ENCODE measurements at places on chromosomes 1 and 21. TPM values are rescaled to one million over a fixed set of nuclear protein-coding genes. Genes with fewer than 3 reads are reported as not detected.
A peak's percentile ranks its signal among the peaks of the same experiment; 100 is the strongest.

- H3K4me3 ChIP-seq: no peak overlapping the region
- H3K36me3 ChIP-seq: no peaks in the 10 kb centered on the region
- no peak overlapping the region for H3K27ac ChIP-seq
- peaks cover 12% of the 10 kb centered on the region for H3K27me3 ChIP-seq
- DNase-seq: no peak
- H3K4me1 ChIP-seq: no peaks in the 10 kb centered on the region
Measured at GRCh38 chr1:3375245-3375644, 79.2 kb upstream of the ARHGEF16 start.

GRCh38 chr1:60073605-60074278 lies at the start of gene C1orf87:
TSS of gene C1orf87 (minus strand) at chr1:60073770. CDS start at chr1:60072643, 1,127 bp downstream.
- no peak within 1 kb of the TSS for H3K27ac ChIP-seq
- H3K4me3 ChIP-seq: no peak within 1 kb of the TSS
- H3K36me3 ChIP-seq: no peaks in the 10 kb centered on the region
- H3K27me3 ChIP-seq: peaks cover 12% of the 10 kb centered on the region
- no peak for DNase-seq

GRCh38 chr1:106268070-106268469 lies 788.4 kb upstream of the PRMT6 start:
- no peaks in the 10 kb centered on the region for H3K27me3 ChIP-seq
- no peaks in the 10 kb centered on the region for H3K36me3 ChIP-seq
- DNase-seq: peak; percentile 3
- H3K4me3 ChIP-seq: no peak overlapping the region
- H3K4me1 ChIP-seq: no peaks in the 10 kb centered on the region

DNA sequence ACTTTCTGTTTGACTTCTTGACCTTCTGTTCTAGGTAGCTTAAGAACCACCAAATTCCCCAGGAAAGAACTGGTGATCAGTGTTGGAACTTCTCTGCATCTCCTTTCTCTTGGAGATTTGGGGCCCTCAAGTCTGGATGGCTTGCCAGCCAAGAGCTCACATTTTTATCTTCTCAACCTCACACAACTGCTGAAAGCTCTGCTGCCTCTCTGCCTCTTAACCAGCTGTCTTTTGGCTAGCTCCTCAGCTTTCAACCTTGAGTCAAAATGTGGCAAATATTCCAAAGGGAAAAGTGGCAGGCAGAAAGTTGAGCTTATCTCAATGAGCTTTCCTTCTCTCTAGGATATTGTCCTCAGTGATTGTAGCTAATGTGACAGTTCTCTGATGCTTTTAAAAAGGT lies 89.2 kb upstream of the CCDC190 start:
- no peaks in the 10 kb centered on the region for H3K36me3 ChIP-seq
- no peaks in the 10 kb centered on the region for H3K27me3 ChIP-seq
- H3K4me1 ChIP-seq: no peaks in the 10 kb centered on the region
- H3K27ac ChIP-seq: no peak overlapping the region
- H3K4me3 ChIP-seq: no peak overlapping the region

GRCh38 chr1:79594121-79594698 lies 587.7 kb upstream of the ADGRL4 start:
- no peak overlapping the region for H3K27ac ChIP-seq
- H3K36me3 ChIP-seq: no peaks in the 10 kb centered on the region
- no peaks in the 10 kb centered on the region for H3K4me1 ChIP-seq
- DNase-seq: no peak
- H3K4me3 ChIP-seq: no peak overlapping the region

GRCh38 chr1:26321315-26322041 lies 3.7 kb downstream of the CD52 start:
- DNase-seq: peak; percentile 69
- H3K36me3 ChIP-seq: no peaks in the 10 kb centered on the region
- H3K27me3 ChIP-seq: no peaks in the 10 kb centered on the region
- no peak overlapping the region for H3K4me3 ChIP-seq

DNA sequence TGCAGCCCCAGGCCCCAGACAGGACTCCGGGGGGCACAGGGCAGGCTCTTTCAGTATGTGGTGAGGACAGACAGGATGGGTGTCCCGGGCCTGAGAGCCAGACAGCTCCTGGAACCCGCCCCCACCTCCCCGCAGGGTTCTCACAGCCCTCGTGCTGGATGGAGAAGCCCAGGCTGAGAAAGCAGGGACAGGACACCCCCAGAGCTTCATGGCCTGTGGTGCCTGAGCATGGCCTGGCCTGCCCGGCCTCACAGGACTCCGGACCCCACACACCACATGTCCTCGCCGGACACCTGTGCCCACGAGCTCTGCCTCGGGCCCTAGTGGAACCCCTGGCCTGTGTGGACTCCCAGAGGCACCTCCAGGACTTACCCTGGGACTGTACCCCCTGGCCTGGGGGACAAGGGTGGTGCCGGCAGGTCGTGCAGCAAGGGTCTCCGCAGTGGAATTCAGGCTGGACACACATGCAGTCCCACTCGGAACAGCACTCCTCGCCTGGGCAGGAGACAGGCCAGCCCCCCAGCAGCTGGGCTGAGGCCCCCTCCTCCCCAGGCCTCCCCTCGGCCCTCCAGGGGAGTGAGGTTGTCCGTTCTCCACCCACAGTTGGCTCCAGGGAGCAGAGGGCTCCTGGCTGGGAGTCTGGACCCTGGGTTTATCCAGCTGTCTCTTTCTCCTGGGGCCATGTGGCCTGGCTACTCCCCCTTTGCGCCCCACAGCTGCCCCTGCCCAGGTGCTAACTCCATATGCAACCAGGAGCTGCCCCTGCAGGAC lies 1.2 kb downstream of the TNFRSF18 start:
- DNase-seq: no peak
- H3K4me1 ChIP-seq: peaks cover 7% of the 10 kb centered on the region
- no peaks in the 10 kb centered on the region for H3K36me3 ChIP-seq

- H3K27ac ChIP-seq: no peak overlapping the region
- no peak overlapping the region for H3K4me3 ChIP-seq
- no peak for DNase-seq
- no peaks in the 10 kb centered on the region for H3K36me3 ChIP-seq
Measured at GRCh38 chr1:201054091-201054543, 30.6 kb upstream of the KIF21B start.

DNA sequence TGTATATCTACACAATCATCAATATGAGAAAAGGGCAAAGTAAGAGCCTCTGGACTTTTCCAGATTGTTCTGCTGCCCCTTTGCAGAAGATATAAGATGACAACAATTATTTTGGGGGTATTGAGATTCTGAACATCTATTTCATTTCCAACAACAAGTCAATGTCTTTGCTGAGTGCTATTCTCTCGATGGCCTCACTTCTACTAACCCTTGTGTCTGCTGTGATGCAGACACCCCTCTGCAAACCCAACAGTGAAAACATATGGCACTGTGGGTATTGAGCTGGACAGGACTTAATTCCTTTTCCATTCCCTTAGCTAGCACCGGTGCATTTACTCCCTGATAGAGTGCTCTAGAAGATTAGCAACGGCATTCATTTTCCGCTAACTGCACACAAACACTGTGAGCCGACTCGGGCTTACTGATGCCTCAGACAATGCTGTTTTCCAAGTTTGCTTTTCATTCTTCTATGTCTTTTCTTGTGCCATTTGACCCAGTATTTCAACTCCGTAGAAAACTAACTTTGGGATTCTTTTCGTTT lies 33.4 kb upstream of the SMYD2 start:
- peaks cover 31% of the 10 kb centered on the region for H3K27me3 ChIP-seq
- H3K36me3 ChIP-seq: no peaks in the 10 kb centered on the region
- no peak overlapping the region for H3K27ac ChIP-seq
- H3K4me3 ChIP-seq: no peak overlapping the region
- no peak for DNase-seq

GRCh38 chr1:20663365-20663764 lies 2.2 kb upstream of the DDOST start:
- H3K36me3 ChIP-seq: peaks cover 8% of the 10 kb centered on the region
- no peak for DNase-seq
- no peak overlapping the region for H3K4me3 ChIP-seq
- peaks cover 28% of the 10 kb centered on the region for H3K4me1 ChIP-seq
- no peak overlapping the region for H3K27ac ChIP-seq
- H3K27me3 ChIP-seq: no peaks in the 10 kb centered on the region

- peaks cover 51% of the 10 kb centered on the region for H3K27me3 ChIP-seq
- no peak overlapping the region for H3K27ac ChIP-seq
Measured at GRCh38 chr1:6131561-6131960, 48.6 kb downstream of the CHD5 start.

GRCh38 chr1:170376801-170377385 lies 155.1 kb upstream of the GORAB start:
- no peak overlapping the region for H3K4me3 ChIP-seq
- H3K27me3 ChIP-seq: no peaks in the 10 kb centered on the region
- H3K4me1 ChIP-seq: no peaks in the 10 kb centered on the region
- no peak for DNase-seq

- no peak overlapping the region for H3K27ac ChIP-seq
- H3K27me3 ChIP-seq: no peaks in the 10 kb centered on the region
- peak; percentile 74 for DNase-seq
- H3K36me3 ChIP-seq: no peaks in the 10 kb centered on the region
- H3K4me3 ChIP-seq: no peak overlapping the region
- H3K4me1 ChIP-seq: peaks cover 52% of the 10 kb centered on the region
Measured at GRCh38 chr1:67561704-67562113, 123.3 kb upstream of the GADD45A start.

DNA sequence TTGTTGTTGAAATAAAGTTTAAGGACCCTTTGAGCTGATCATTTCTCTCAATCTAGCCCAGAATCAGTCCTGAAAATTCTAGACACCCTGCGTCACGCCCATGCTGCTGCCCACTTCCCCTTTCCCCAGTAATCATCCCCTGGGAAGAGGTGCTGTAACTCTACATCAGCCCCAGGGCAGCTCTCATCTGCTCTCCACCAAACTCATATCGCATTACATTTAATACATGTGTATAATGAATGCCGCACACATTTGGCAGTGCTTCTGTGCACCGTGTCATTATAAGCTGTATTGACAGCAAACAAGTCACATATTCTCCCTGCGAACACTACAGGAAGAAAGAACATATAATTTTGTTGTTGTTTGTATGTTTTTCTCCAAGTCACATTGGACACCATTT lies 539.7 kb upstream of the DAB1 start:
- DNase-seq: no peak
- H3K4me3 ChIP-seq: no peak overlapping the region
- H3K27me3 ChIP-seq: no peaks in the 10 kb centered on the region
- no peaks in the 10 kb centered on the region for H3K4me1 ChIP-seq

DNA sequence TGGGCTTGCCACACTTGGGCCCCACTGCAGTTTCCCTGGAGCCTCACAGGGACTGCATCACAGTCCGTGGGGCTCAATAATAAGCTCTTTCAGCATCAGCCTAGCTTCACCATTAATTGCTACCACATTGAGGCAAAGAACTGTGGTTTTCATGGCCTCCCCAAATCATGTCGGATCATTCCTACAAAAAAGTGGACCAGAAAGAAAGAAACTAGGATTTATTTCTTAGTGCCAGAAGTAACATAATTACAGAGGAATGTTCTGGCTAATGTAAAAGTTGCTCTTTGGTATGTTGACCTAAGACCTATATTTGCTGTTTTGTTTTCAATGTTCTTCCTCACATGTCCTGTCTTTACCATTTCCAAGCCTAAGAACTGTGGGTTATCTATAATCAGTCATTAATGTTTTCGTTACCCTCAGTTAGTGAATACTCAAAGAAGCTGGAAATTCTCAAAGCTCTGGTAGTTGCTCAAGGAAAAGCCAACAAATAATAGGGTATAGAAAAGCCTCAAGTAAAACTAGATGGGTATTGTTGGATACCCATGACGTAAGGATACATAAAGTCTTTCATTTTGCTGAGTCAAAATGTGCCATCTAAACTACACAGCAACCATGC lies 173.9 kb downstream of the LTN1 start:
- DNase-seq: no peak
- no peak overlapping the region for H3K4me3 ChIP-seq
- no peaks in the 10 kb centered on the region for H3K27me3 ChIP-seq
- H3K36me3 ChIP-seq: no peaks in the 10 kb centered on the region

- no peaks in the 10 kb centered on the region for H3K27me3 ChIP-seq
- no peak overlapping the region for H3K27ac ChIP-seq
- no peaks in the 10 kb centered on the region for H3K4me1 ChIP-seq
- no peak overlapping the region for H3K4me3 ChIP-seq
Measured at GRCh38 chr1:41955461-41956159, 36.9 kb upstream of the HIVEP3 start.

- no peak overlapping the region for H3K4me3 ChIP-seq
- DNase-seq: no peak
- no peak overlapping the region for H3K27ac ChIP-seq
Measured at GRCh38 chr1:43587594-43587993, 56.9 kb downstream of the PTPRF start.

- DNase-seq: no peak
- H3K36me3 ChIP-seq: no peaks in the 10 kb centered on the region
- H3K27ac ChIP-seq: no peak overlapping the region
- H3K27me3 ChIP-seq: no peaks in the 10 kb centered on the region
Measured at GRCh38 chr1:202038688-202039346, 28.4 kb downstream of the ELF3 start.

DNA sequence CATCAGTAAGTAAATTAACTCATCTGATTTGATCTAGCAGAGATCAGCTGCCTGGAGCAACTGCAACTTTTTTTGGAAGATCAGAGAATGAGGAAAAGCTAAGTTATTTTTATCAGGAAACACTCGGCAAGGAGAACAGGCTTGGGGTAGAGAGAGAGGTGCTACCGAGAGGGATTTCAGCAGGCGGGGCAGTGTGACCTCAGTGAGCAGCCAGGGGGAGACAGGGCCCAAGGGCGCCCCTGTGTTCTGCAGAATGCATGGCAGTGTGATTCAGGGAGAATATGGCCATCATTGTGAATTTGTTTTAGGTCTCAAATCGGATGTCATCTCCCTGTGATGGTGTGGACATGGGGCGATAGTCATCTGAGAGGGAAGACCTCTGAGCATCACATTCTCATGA lies 484.1 kb upstream of the VAMP3 start:
- H3K36me3 ChIP-seq: no peaks in the 10 kb centered on the region
- no peaks in the 10 kb centered on the region for H3K27me3 ChIP-seq
- H3K27ac ChIP-seq: no peak overlapping the region
- DNase-seq: no peak
- H3K4me3 ChIP-seq: no peak overlapping the region

- H3K27me3 ChIP-seq: no peaks in the 10 kb centered on the region
- DNase-seq: no peak
- H3K4me3 ChIP-seq: no peak overlapping the region
- H3K27ac ChIP-seq: no peak overlapping the region
- no peaks in the 10 kb centered on the region for H3K4me1 ChIP-seq
Measured at GRCh38 chr21:37677006-37677405, 239.3 kb downstream of the KCNJ6 start.

Gene CR2
- total RNA-seq: not detected

Gene RHBG
- 19.9 TPM for total RNA-seq

Gene TRPM2
- total RNA-seq: not detected

Gene FMO2
- not detected for total RNA-seq

Gene CHODL
- not detected for total RNA-seq

Gene PM20D1
- total RNA-seq: not detected

Gene HES2
- 0.10 TPM for total RNA-seq

Gene INAVA
- total RNA-seq: 13.5 TPM

Gene AADACL4
- not detected for total RNA-seq

Gene SPRR1B
- total RNA-seq: not detected

Gene LRRC38
- total RNA-seq: not detected

Data from HepG2 (cell line).